Stimulated activated CD8-positive, alpha-beta memory T cell treated with anti-CD3 and anti-CD28 coated beads, Interleukin-2, amount 100 ng/mL, for 1 hour (primary cell): ENCODE measurements at places on chromosomes 13 and 19.
A peak's percentile ranks its signal among the peaks of the same experiment; 100 is the strongest.

- DNase-seq: no peak
Measured at GRCh38 chr19:37413313-37414084, 42.6 kb downstream of the ZNF527 start.

- no peak for DNase-seq
Measured at GRCh38 chr13:40586886-40587565, 79.4 kb downstream of the FOXO1 start.

DNA sequence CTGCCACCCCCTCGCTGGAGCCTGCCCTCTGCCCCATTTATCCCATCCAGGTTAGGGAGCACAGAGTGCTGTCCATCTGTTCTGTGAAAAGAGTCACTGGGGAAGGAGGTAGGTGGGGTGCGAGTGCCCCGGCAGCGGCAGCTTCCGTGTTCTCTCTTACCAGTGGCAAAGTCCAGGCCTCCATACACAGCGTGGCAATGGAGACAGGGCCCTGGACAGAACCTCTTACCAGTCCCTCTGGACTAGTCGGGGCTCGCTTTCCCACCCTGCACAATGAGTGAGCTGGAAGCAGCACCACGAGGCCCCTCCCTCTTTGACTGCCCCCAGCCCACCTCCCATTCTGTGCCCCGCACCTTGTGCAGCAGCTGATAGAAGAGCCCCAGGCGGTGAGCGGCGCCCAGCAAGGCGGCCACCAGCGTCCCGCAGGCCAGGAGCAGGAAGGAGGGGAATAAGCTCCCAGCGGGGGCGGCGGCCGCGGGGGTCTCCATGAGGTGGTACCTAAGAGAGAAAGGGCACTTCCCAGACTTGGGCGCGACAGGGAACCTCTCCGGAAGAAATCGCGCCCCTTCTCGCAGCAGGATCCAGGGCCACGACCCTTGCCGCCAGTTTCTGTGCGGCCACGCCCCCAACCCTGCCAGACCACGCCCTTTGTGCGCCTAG is 17.5 kb downstream of the SYDE1 start:
- DNase-seq: no peak

DNA sequence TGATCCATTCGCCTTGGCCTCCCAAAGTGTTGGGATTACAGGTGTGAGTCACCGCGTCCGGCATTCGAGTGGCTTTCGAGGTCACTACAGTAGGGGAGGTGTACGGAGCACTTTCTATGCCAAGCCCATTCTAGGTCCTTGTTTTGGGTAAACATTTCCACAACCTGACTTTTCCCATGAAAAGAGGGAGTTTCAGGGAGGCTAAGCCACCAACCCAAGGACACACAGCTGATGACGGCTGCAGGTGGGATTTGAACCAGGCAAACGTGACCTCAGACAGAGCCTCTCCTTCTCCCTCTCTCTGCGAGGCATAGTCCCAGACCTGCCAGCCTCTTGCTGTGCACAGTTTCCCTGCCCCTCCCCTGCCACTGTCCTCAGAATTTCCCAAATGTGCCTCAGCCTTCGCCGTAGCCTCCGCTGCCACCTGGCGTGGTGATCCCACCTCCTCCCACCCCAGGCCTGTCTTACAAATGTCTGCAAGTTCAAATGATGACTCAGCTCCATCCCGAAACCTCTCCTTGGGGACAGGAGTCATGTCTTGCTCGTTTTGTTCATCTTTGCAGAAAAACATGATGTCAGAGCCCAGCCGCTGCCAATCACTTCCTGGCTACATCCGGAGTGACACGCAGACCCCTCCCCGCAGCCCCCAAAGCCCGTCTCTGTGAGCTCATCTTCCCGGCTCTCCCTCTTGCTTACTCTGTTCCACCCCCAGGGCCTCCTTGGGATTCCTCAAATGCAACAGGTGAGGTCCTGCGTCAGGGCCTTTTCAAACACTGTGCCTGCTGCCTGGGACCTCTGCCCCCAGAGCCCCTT is 6.6 kb upstream of the GADD45B start:
- DNase-seq: no peak

GRCh38 chr13:43720780-43721397 is 65.9 kb downstream of the ENOX1 start:
- DNase-seq: no peak

DNA sequence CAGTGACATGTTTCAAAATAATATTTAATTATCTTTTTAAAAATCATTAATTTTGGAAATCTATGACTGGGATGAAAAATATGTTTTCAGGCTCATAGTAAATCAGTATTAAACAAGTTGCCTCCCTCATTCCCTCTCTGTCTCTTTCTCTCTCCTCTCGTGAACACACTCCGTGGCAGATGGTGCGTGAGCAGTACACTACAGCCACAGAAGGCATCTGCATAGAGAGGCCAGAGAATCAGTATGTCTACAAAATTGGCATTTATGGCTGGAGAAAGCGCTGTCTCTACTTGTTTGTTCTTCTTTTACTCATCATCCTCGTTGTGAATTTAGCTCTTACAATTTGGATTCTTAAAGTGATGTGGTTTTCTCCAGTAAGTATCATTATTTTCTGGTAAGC is 22.7 kb downstream of the SGCG start:
- no peak for DNase-seq

GRCh38 chr19:56109226-56109625 is 11.9 kb downstream of the ZNF787 start:
- DNase-seq: no peak

DNA sequence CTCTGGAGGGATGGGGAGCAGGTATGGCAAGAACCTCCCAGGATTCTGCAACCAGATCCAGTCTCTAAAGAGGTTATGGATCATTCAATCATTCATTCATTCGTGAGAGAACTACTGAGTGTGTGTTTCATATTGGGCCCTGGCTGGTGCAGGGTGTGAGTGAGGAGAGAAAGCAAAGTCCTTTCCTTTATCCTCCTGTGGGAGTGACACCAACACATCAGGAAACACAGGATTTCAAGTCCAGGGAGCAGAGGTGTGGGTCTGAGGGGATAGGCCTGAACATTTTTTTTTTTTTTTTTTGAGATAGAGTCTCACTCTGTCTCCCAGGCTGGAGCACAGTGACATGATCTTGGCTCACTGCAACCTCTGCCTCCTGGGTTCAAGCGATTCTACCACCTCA is 3.3 kb downstream of the CEACAM1 start:
- DNase-seq: no peak

- no peak for DNase-seq
Measured at GRCh38 chr19:10685210-10685609, 16.0 kb upstream of the QTRT1 start.

DNA sequence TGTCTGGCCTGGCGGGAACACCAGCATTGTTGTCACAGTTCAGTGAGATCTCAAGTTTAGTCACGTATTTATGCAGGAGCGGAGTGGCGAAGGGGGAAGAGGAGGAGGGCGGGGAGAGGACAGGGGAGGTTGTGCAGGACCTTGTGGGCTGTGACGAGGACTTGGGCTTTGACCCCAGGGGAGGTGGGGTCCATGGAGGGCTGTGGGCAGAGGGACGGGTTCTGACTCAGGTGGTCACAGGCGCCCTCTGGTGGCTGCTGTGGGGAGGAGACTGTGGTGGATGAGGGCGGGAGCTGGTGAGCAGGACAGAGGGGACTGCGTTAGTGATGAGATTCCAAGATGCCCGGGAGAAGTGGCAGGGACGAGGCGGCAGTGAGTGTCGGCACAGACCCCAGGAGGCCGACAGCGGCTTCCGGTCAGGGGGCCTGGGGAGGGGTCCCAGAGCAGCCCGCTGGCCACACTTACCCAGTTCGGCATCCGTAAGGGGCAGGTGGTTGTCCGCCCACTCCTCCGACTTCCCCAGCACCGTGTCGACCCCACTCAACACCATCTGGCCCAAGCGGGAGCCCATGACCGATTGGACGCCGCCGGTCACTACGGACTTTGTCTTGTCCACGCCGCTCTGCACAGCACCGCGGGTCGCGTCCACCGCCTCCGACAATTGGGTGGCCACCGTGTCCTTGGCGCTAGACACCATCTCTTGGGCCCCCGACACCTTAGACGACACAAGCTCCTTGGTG is 15.7 kb downstream of the PLIN3 start:
- peak; percentile 52 for DNase-seq

- no peak for DNase-seq
Measured at GRCh38 chr19:6108721-6109633, 1.3 kb downstream of the RFX2 start.

GRCh38 chr13:75102001-75102716 is 379.8 kb downstream of the TBC1D4 start:
- no peak for DNase-seq

DNA sequence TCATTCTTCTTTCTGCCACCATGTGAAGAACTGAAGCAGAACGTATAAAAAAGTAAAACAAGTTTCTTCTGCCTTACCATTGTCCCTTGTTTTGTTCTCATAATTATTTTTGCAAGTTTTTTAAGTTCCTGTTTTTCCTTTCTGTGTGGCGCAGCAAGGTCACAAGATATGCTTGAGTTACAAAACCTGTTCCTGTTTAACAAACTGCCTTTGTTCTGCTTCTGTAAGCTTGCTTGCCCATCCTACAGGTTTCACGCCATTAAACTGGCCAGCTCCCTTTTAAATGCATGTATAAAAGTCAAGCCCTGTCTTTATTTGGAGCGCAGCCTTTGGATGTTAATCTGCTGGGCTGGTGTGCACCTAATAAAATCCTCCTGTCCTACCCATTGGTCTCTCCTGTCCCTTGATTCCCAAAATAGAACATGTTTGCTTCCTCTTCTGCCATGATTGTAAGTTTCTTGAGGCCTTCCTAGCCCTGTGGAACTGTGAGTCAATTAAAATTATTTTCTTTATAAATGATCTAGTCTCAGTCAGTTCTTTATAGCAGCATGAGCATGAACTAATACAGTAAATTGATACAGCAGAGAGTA is 1115.4 kb downstream of the SLITRK1 start:
- no peak for DNase-seq

DNA sequence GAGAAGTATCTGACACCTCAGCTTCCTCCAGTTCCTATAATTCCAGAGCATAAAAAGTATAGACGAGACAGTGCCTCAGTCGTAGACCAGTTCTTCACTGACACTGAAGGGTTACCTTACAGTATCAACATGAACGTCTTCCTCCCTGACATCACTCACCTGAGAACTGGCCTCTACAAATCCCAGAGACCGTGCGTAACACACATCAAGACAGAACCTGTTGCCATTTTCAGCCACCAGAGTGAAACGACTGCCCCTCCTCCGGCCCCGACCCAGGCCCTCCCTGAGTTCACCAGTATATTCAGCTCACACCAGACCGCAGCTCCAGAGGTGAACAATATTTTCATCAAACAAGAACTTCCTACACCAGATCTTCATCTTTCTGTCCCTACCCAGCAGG is 3.1 kb downstream of the KLF5 start:
- no peak for DNase-seq

- DNase-seq: no peak
Measured at GRCh38 chr13:48121733-48122132, 26.8 kb upstream of the MED4 start.

GRCh38 chr13:28464861-28465460 is 30.0 kb downstream of the FLT1 start:
- DNase-seq: no peak

GRCh38 chr19:36061367-36061766 is 6.7 kb downstream of the WDR62 start:
- DNase-seq: no peak

GRCh38 chr19:29121684-29122083 is 91.3 kb downstream of the UQCRFS1 start:
- no peak for DNase-seq

DNA sequence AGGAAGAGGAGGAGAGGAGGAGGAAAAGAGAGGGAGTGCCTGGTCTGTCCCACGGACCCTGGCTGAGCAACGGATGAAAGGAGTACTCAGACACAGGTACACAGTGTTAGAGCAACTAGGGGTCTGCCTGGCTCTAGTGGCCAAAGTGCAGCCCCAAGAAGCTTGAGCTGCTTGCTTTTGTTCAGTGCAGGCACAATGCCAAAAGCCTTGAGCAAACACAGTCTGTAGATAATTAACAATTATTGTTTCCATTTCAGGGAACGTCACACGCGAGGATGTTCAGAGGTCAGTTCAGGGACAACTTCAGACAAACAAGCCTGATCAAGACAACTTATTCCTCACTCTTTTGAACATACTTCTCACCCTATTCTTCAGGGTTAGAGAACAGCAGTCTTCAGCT is 32.2 kb upstream of the ZNF726 start:
- no peak for DNase-seq

- no peak for DNase-seq
Measured at GRCh38 chr19:27705896-27706295, 1507.1 kb downstream of the UQCRFS1 start.

- DNase-seq: no peak
Measured at GRCh38 chr13:60165391-60166099, 1.8 kb upstream of the DIAPH3 start.

DNA sequence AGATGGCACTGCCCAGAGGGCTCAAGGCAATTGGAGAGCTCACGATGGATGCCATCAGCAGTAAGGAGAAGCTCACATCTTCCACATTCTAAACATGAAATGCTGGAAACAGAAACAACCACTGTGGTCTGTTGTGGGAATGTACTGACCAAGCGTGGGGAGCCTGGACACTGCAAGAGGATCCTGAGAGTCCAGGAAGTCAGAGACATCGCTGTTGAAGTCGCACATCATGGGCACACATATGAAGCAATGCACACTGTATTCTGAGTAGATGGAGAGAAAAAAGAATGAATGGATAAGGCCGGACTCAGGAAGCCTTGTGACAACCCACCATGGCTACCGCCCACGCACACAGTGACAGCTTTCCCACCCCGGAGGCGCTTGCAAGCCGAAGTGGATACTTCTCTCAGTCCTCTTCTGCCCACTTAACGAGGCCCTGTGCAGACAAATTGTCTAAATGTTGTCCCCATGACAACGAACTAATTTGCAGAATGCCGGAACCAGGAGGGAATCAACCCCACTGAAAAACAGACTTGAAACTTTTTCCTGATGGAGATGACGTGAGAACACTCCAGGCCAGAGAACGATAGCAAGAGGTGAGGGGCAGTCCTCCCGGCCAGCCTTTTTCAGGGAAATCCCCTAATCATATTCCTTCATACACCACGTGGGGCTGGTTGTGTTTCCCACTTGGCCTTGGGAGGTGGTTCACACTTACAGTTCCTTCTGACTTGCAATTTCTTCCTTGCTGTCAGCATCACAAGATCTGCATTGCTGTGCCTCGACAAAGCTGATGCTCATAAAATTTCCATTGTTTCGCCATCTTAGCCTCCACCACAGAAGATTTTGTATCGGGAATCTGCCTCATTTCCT is 109.6 kb upstream of the SERP2 start:
- DNase-seq: no peak

DNA sequence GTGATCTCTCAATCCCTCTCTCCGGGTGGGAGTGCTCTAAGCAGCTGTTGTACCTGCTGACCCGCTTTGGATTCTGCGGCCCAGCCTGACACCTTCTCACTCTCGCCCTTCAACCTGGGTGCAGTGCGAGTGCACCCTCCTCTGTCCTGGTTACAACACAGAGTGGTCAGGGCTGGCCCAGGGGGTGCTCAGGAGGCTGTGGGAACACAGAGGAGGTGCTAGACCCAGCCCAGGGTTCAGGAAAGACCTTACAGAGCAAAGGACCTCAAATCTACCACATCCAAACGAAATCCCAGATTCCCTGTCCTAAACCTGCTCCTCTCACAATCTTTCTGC is 23.7 kb downstream of the ZNF175 start:
- no peak for DNase-seq
